ENCODE measurements at places on chromosomes 5 and 9.

GRCh38 chr9:74662674-74663073, 165.5 kb downstream of the RORB start:
- DNase-seq, result no peak

DNA sequence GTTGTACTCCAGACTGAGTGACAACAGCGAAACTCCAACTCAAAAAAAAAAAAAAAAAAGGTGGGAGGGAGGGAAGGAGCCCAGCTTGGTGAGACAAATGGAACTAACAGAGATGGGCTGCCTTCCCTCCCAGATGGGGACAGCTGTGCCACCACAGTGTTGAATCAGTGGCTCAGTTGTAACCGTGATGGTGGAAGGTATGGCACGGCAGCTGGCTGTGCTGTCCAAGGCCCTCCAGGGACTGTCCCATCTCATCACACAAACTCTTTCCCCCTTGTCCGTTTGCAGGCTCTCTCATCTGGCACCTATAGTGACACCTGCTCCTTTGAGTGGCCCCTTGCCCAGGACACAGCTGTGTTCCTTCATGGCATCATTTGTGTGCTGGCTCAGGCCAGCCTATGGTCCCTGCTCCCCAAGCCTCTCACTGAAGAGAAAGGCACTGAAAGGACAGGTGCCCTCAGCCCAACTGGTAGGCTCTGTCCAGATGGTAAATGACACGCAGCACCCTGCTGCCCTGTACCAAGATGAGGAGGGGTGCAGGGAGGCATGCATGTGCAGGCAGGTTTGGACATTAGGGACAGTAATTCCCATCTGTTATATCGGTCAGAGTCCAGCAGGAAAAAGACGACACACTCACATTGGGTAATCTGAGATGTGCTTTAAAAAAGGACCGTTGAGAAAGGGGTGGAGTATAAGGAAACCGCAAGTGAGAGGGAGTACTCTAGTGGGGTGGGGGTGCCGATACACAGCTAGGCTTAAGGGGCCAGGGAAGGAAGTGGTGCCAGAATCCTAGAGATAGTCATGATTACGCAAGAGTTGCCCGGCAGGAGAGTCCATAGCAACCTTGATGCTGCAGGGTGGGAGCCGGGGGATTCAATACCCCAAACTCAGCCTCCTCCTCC, 4.3 kb downstream of the SMIM33 start:
- DNase-seq, result no peak

- DNase-seq, result no peak
Observed at GRCh38 chr5:160905285-160905684, 53.3 kb upstream of the ATP10B start.

DNA sequence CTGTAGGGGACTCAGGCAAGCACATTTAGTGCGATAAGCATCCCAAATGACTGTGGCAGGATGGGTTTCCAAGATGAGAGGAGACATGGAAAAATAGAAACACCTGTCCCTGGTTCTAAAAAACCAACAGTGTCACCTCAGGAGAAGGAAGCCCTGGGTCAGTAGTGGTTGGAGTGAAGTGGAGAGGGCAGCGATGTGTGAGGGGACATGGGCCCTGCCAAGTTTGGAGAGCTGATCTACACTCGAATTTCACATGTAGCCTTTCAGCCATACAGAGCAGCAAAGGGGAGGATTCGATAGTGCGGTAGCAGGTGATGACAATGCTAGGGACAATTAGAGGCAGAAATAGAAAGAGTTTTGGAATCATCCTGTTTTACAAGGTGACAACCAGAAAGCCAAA, 32.6 kb upstream of the LHX2 start:
- DNase-seq, result no peak

DNA sequence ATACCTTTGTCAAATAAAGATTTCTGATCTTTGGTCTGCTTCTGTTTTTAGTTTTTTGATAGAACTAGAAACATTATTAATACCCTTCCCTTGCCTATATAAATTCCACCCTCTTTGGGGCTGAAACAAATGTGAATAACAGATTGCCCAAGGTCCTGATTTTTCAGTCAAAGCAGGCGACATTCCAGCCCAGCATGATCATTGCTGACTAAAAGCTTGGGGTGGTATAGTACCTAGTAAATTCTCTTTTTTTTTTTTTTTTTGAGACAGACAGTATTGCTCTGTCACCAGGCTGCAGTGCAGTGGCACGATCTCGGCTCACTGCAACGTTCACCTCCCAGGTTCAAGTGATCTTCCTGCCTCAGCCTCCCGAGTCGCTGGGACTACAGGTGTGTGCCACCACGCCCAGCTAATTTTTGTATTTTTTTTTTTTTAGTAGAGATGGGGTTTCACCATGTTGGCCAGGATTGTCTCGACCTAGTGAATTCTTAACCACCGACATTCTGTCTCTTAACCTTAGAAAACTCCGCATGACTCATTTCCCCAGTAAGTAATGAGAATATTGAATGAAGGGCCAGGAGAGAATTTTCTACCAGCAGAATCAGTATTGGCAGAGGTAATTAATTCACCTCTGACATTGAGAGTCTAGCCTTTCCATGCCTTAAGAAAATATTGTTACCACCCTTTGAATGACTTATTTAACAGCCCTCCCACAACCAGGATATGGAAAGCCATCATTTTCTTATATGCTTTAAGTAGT, 226.4 kb downstream of the GNA14 start:
- no peak for DNase-seq

GRCh38 chr9:105694848-105695581, 674 bp downstream of the TMEM38B start:
- DNase-seq, result no peak

GRCh38 chr9:5582835-5583195, 46.1 kb upstream of the RIC1 start:
- DNase-seq, result no peak

DNA sequence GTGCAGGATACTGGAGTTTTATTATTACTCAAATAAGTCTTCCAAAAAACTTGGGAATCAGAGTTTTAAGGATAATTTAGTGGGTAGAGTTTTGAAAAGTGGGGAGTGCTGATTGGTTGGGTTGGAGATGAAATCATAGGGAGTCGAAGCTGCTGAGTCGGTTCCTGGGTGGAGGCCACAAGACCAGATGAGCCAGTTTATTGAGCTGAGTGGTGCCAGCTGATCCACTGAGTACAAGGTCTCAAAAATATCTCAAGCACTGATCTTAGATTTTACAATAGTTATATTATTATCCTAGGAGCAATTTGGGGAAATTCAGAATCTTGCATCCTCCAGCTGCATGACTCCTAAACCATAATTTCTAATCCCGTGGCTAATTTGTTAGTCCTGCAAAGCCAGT, 804.9 kb upstream of the SEMA6A start:
- no peak for DNase-seq

- no peak for DNase-seq
Observed at GRCh38 chr5:111299067-111299481, 74.9 kb downstream of the CAMK4 start.

DNA sequence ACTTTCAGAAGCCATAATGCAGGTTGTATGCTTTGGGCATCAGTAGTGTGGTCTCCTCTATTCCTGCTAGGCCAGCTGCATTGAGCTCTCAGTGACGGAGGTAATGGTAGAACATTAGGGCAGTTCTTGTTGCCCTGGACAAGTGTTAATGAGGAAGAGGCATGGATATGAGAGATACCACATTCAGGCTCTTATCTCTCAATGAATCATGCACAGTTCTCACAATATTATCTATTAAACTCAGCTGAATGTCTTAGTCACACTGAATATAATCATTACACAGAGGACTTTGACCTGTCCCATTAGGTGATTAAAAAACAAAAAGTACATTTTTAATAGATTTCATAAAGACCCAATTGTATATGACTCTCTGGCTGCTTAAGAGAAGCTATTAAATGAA, 76.6 kb upstream of the SSBP2 start:
- DNase-seq, result no peak

GRCh38 chr5:171264843-171265242, 44.2 kb upstream of the TLX3 start:
- DNase-seq, result no peak

DNA sequence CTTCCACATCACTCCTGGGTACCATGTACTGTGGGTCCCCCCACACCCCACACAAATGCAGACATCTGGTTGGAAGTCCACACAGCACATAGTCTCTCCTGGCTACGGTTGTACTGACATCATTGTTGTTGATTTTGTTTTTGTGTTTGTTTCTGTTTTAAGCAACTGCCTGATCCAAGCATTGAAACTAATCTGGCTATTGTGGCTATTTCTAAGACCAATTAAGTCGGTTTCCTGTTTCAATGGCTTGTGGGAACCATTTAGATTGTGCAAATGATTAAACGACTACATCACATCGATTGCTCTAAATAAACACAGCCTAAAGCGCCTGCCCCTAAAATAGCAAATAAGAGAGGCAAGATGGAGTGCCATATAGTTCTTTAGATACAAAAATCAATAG, 226.8 kb upstream of the IRX4 start:
- no peak for DNase-seq

GRCh38 chr5:115842952-115843351, 1.2 kb downstream of the AP3S1 start:
- no peak for DNase-seq

DNA sequence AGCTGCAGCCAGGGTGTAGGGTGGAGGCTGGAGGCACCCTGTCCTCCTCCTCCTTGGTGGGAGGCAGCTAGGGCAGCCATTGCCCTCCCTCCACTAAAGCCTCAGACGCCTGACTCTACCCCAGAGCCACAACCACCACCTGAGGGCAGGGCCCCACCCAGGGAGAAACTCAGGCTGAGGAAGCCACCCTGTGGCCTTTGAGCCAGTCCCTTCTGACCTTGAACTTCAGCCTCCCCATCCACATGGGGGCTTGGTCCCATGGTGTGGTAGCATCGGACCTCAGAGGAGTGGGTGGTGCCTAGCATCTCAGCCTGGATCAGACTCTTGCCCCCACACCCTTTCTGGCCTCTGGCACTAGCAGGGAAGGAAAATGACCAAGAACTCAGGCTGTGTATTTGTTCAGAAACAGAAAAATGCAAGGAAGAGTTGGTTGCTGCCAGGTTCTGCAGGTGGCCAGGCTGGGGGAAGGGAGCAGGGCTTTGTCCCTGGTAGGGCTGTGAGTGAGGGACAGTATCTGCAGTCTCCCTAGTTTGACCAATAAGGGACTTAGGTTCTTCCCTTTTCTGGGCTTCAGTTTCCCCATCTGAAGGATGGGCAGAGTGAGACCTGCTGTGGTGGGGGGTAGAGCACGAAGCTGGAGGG, 3.2 kb downstream of the DAB2IP start:
- DNase-seq, result no peak

GRCh38 chr5:126847456-126847820, 70.5 kb downstream of the LMNB1 start:
- DNase-seq, result no peak

DNA sequence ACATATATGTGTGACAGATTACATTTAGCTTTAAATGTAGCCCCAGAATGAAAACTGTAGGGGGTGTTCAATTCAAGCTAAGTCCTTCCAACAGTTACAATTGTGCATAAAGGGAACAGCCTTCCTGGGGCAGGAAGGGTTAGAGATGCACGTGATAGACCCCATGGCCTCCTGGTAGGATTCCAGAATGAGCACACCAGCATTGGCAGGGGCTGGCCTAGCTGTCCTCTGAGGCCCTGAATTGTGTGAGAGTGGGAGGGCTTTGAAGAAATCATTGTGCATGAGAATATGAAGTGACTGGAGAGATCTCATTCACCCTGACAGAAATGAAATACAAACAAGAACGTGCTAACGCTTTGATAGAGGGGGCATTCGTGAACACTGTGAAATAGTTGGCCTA, 663.8 kb upstream of the KLF4 start:
- no peak for DNase-seq

DNA sequence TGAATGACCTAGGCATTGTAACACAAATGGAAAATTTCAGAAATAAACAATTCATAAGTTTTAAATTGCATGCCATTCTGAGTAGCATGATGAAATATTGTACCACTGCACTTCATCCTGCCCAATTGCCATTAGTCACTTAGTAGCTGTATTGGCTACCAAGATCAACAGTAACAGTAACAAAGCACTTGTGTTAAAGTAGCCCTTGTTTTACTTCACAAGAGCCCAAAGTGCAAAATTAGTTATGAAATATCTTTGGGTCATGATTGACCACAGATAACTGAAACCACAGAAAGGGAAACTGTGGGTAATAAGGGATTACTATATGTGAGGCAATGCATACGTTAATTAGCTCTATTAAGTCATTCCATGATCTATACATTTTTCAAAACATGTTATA, 33.3 kb upstream of the RORB start:
- DNase-seq, result no peak

GRCh38 chr5:123093601-123094236, 4.7 kb downstream of the PRDM6 start:
- DNase-seq, result no peak

- DNase-seq, result no peak
Observed at GRCh38 chr9:30913331-30913730, 1471.1 kb upstream of the ACO1 start.

GRCh38 chr9:16118043-16118442, 565.2 kb downstream of the CCDC171 start:
- DNase-seq, result no peak

DNA sequence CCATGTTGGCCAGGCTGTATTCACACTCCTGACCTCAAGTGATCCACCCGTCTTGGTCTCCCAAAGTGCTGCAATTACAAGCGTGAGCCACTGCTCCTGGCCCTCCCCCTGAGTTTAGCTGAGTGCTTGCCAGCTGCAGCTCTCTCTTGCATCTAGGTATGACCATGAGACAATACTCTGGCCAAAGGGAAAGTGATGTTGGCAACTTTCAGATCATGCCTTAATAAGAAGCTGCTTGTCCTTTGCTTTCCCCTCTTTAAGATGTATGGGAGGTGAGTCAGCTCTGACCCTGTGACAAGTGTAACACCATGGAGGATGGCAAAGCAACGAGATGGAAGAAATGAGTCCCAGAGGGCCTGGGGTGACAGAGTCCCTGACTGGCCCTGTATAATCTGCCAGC, 18.7 kb upstream of the DCAF12 start:
- DNase-seq, result no peak

GRCh38 chr9:105873801-105874200, 179.5 kb downstream of the TMEM38B start:
- no peak for DNase-seq

GRCh38 chr5:153775923-153776322, 262.8 kb downstream of the FAM114A2 start:
- no peak for DNase-seq

- DNase-seq, result no peak
Observed at GRCh38 chr9:68609901-68610415, 69.3 kb upstream of the TMEM252 start.

DNA sequence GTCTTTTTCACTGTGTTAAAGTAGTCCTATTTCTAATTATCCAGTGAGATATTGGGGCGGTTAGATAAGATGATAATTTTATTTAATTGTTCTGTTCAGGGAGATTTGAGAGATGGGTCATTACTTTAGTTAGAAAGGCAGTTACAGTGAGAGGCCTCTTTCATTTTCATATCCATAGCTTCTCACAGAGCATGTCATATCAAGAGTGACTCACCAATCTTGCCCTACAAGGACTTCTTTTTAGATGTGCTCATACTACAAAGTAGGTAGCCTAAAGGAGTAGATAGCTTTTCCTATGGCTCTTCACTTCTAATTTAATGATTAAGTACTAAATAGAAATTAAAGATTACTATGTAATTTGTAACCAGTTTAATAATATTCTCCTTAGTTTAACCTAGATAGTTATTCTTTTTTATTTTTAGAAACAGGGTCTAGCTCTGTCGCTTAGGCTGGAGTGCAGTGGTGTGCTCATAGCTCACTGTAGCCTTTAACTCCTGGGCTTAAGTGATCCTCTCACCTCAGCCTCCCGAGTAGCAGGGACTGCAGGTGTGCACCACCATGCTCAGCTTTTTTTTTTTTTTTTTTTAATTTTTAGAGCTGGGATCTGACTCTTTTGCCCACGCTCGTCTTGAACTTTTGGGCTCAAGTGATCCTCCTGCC, 71.0 kb downstream of the FER start:
- DNase-seq, result no peak
